ENCODE measurements at places on chromosomes 2 and 18.

DNA sequence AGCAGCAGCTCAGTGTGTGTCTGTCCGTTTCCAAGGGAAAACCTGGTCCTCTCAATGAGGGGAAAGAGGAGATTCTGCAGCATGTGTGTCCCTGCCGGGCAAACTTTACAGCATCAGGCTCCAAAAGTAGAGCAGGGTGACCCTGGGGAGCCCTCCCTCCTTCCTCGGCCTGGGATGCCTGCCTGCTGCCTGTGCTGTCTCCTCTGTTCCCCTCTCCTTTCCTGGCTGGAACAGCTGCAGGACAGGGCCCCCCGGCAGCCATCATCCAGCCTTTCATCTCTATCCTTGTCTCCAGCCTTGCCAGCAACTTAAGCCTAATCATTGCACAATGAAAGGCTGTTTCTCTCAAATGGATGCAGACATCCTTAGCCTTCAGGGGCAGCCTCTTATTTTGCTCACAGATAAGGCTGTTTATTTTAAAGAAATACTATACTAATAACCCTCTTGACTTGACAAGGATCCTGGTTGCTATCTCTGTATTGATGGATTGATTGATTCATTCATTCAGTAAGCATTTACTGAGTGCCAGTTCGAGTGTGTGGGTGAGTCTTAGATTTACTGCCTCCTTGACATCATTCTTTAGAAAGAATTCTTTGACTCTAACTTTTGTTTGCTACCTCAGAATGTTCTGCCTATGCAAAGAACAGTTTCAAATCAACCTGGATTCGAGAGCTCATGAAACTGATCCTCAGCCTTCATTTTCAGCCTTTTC lies 40.6 kb upstream of the EDAR start:
- DNase-seq = no peak

DNA sequence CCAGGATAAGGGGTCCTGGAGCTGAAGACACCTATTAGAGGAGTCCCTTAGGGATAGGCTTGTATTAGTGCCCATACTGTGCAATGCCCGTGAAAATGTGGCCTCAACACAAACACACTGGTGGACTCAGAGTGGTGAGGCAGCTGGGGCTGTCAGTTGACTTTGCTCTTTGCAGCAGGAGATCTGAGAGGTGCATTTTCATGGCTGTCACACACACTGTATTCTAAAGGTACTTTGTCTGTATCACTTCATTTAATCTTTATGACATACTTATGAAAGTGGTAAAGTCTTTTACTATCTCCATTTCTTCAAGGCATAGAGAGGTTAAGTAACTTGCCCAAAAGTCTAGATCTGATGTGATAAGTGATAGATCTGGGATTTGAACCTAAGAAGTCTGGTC lies 55.1 kb upstream of the GCFC2 start:
- DNase-seq = no peak

DNA sequence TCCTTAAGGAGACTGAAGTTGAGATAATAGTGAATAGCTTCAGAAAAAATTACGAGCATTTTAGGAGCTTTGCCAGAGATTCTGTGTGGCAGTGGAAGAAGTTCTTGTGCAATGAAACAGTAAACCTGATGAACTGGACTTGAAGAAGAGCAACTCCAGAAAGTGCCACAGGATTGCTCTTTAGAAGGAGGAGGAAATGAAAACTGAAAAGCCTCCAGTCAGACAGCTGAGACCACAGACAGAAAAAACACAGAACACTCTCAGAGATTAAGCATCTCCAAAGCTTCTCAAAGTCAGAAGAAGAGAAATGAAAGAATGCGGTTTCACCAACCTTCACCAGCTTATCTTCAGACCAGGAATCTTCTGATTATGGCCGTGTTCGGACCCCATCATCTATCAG lies 329.7 kb upstream of the CNTNAP5 start:
- no peak for DNase-seq

DNA sequence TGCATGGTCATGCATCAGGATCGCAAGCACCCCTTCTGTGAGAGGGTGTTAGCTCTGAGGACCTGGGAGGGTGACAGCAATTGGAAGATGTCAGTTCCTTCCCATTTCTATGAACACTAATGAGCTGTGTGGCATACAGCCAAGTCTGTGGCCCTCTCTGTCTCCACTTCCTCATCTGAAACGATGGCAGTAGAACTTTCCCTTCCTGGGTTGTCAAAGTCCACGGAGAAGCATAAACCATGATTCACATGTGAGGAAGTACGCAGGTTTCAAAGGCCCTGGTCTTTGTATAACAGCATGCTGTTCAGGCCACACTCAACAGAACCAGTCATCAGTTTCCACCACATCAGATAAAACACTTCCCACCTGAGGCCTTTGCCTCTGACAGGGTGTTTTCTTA lies 167.4 kb upstream of the RAB6C start:
- DNase-seq = peak; percentile 24

- DNase-seq = no peak
Observed at GRCh38 chr2:67627456-67628207, 230.5 kb downstream of the ETAA1 start.
